Umbilical cord (tissue), 2 donors: ENCODE measurements at places on chromosomes 6 and 20.

DNA sequence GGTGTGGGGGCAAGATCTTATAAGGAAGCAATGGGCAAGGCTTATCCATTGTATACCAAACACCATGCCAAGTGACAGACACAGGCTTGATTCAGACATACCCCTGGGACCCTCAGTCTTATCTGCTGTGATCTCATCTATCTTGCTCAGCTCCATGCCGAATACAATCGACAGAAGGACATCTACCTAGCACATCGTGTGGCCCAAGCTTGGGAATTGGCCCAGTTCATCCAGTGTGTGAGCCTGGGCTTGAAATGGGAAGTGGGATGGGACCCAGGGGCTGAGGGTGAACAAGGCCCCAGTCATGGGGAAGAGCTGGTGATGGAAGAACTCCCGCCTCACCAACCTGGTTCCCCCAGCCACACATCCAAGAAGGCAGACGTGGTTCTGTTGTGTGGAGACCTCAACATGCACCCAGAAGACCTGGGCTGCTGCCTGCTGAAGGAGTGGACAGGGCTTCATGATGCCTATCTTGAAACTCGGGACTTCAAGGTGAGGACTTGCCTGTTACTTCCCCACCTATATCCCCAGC is 1.9 kb downstream of the SMPD2 start:
- DNase-seq = no peak

- peak; percentile 33 for DNase-seq
Measured at GRCh38 chr20:11676630-11677287, 240.9 kb upstream of the BTBD3 start.

DNA sequence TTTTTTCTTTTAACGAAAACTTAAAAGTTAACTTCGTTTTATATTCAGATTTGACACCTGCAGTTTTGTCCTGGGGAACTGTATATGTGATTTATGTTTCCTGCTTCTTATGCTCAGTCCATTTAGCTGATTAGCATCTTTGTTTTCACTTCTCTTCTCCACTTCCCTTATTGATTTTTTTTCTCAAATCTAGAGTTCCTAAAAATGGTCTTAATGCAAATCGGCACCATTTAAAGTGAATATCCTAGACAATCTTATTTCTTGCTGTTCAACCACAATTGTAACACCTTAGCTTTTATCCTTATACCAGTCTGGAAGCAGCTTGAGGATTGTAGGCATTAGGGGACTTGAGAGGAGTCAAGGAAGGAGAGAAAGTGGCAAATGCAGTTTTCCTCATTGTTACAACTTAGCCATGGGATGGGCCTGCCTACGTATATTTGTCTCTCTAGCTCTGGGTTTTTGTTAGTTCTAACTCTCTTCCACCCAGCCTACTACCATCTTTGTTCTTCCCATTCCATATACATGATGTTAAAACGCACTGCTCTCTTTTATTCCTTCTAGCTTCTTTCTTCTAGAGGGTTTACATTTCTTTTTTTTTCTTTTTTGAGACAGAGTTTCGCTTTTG is 8.5 kb downstream of the QRSL1 start:
- DNase-seq = no peak

DNA sequence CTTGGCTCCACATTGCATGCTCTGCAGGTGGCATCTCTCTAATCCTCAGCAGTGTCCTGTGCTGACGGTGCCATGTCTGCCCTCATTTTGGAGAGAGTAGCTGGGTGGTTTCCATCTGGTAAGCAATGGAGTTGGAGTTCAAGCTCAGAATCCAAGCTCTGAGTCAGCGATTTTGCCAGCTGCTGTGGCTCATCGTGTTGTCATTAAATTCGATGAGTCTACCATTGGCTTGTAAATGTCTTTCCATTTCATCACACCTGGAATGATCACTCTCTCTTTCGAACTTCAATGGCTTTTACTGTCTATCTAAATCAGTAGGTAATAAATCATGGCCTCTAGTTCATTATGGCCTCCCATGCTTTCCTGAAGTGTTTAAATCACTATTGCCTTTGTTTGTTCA is 378.5 kb upstream of the TSHZ2 start:
- no peak for DNase-seq

GRCh38 chr6:43855247-43855646 is 85.2 kb downstream of the VEGFA start:
- DNase-seq = no peak

- DNase-seq = no peak
Measured at GRCh38 chr6:67642582-67642981, 992.5 kb upstream of the ADGRB3 start.

GRCh38 chr20:44705364-44706094 is 9.6 kb upstream of the CCN5 start:
- DNase-seq = no peak

GRCh38 chr6:157814883-157815282 is 8.2 kb upstream of the SNX9 start:
- no peak for DNase-seq

GRCh38 chr20:50001784-50002311 is 19.1 kb downstream of the SNAI1 start:
- no peak for DNase-seq

GRCh38 chr6:43097098-43097489 is 21.0 kb downstream of the PTK7 start:
- DNase-seq = no peak

DNA sequence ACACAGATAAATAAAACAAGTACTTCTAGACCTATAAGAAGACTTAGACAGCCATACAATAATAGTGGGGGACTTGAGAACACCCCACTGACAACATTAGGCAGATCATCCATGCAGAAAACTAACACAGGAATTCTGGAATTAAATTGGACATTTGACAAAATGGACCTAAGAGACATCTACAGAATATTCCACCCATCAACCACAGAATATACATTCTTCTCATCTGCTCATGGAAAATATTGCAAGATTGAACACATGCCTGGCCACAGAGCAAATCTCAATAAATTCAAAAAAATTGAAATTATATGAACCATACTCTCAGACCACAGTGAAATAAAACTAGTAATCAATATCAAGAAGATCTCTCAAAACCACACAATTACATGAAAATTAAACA is 44.3 kb upstream of the KIAA1586 start:
- no peak for DNase-seq

- no peak for DNase-seq
Measured at GRCh38 chr6:116102873-116103272, 2.2 kb downstream of the NT5DC1 start.

DNA sequence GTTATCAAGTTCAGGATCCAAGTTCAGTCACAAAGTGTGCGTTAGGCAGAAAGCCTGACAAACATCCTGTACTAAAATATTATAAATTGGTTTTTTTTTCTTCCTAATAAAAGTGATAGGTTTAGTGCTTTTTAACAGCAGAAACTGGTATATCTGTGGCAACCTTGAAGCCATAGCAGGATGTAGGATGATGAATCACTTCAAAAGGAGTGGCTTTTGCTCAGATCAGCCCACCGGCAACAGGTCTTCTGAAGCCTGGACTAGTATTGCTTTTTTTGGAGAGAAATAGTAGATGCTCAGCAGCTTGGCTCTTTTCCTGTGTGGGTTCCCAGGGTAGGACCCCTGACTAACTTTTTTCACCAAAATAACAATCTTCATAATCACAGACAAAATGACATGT is 190.8 kb downstream of the EPM2A start:
- DNase-seq = no peak

- DNase-seq = no peak
Measured at GRCh38 chr6:12386816-12387215, 96.7 kb downstream of the EDN1 start.

DNA sequence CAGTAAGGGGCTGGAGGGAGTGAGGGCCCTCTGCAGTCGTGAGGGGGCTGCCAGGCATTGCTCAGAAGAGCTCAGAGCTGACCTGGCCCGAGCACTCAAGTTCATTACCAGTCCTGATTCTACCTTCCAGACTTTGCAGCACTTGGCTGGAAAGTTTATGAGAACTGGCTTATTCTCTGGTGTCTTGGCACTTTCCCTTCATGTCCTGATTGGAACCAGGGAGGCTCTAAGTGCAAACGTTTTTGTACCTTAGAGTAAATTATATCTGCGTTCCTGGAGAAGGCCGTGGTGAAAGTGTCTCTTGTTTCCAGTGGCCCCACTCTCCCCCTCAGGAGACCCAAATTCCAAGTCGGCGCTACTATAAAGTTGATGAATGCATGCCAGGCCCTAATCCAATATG is 402.3 kb downstream of the CDC5L start:
- no peak for DNase-seq

DNA sequence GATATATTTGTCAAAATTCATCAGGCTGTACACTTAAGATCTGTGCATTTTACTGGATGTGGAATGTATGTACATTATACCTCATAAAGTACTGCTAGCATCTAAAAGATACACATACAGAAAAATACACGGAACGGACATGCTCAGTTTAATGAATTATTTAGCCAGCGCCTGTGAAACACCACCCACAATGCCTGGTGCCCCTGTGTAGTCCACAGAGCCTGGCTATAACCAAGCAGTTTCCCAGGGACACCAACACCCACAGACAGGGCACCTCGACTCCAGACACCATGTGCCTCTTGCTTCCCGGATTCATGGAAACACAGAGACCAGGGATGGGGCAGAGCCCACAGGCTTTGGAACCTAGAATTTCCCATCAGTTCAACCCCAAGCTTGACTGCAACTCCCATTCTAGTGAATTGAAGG is 17.4 kb upstream of the ARMC12 start:
- DNase-seq = no peak

- peak; percentile 87 for DNase-seq
Measured at GRCh38 chr6:30325873-30326525, 728 bp upstream of the TRIM39 start.

GRCh38 chr6:44400572-44400971 is 13.1 kb downstream of the CDC5L start:
- no peak for DNase-seq

- DNase-seq = no peak
Measured at GRCh38 chr6:134339216-134339615, 21.3 kb upstream of the SGK1 start.

DNA sequence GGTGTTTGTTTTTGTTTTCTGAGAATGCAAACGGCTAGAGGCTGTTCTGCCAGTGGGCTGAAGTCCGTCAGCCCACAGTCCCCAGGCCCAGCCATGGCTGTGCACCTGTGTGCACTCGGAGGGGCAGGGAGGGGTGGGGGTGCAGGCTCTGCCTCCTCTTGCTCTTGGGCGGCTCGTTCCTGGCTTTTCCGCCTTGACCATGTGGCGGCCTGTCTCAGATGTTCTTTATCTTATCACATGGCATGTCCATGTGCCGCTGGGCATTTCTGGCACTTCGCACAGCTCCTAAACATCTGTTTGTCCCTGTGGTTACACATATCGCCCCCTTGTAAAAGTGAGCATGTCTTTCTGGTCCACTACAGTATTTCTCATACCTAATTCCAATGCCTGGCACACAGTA is 137.0 kb downstream of the CDH4 start:
- DNase-seq = no peak

GRCh38 chr6:106056060-106056745 is 29.9 kb upstream of the PRDM1 start:
- DNase-seq = no peak

DNA sequence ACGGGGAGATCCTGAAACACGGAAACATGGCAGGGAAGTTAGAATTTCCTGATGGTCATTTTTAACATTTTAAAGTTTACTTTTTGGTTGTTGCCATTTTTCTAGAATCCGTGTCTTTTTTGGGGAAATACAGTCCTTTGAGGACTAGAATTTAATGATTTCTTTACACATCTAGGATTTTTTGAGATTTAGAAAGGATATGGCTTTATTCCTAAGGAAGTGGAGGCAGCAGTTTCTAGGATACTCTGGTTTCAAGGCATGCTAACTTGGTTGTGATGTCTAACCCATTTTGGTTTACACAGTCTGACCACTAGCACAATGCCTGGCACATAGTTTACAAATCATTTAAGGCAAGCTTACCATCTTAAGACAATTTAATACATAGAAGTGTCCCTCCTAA is 1.1 kb upstream of the ZBTB2 start:
- no peak for DNase-seq

DNA sequence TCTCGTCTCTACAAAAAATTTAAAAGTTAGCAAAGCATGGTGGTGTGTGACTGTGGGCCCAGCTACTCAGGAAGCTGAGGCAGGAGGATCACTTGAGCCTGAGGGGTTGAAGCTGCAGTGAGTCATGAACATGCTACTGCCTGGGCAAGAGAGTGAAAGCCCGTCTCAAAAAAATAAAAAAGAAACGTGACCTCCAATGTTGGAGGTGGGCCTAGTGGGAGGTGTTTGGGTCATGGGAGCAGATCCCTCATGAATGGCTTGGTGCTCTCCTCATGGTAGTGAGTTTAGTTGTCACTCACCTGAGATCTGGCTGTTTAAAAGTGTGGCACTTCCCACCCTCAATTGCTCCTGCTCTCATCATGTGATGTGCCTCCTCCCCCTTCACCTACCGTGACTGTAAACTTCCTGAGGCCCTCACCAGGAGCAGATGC is 24.3 kb downstream of the RBL1 start:
- DNase-seq = no peak

DNA sequence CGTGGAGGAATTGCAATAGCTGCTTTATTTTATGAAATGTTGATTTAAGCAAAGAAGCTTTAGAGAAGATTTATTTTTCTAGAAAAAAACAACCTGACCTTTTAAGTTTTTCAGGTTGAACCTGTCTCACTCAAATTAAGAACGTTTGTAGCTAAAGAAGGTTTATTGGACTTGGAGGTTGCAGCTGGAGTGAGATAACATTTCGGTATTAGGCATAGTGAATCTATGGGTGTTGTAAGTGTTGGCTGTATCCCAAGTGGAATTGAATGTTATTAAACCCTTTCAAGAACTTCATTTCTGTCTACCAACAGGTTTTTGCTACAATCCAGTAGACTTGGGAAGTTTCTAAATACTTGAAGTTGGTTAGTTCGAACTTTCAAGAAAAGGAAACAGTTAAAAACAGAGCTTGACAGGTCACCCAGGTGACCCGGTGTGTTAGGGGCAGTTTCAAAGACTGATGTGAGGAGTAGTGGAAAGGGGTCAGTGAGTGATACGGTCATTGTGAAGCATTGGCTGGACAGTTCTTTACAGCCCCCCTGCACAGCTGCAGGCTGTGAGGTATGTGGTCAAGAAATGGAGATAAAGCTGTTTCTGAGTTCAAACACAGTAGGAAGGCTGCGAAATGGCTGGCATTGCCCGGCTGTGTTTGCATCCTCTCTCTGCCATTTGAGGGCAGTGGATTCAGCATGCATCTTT is 2.4 kb upstream of the TBCC start:
- DNase-seq = no peak

DNA sequence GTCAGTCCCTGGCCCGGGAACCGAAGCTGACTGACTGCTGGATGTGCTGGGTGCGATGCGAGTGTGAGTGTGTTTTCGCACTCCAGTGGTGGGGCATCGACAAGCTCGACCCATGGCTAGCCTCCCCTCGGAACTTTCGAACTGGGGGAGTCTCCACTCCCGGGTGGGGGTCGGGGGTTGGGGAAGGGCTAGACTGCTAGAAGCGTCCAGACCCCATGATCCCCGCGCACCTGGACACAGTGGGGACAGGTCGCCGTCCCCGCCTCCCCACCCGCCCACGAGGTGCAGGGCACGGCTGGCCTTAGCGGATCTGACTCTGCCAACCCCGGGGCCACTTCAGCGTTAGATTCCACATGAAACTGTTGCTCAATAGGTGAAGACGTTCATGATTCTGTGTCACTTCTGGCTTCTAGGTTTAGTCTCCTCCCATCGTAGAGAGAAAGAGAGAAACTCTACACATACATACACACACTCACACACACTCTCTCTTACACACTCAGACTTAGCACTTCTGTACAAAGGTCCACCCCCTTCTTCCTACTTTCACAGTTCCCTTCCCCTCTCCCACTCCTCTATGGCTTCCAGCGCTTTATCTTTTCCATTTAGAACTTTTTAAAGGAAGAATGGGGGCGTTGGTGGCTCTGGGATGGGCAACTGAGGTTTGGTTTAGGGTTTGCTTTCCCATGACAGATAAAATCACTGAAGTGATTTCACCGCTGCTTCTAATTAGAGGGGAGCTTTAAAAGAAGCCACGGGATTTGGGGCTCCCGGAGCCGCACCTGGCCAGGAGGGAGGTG is 5.1 kb upstream of the TFAP2A start:
- DNase-seq = no peak
